ENCODE measurements at places on chromosomes 3 and 15. TPM values are rescaled to one million over a fixed set of nuclear protein-coding genes. Genes with fewer than 3 reads are reported as not detected.

TMEM207 gene
- not detected for total RNA-seq

MAGEL2 gene
- total RNA-seq, result not detected

C3orf20 gene
- not detected for total RNA-seq

GATM gene
- 0.20 TPM for total RNA-seq

EPHA3 gene
- total RNA-seq, result 0.04 TPM

FAM3D gene
- total RNA-seq, result not detected

GRCh38 chr3:30855400-30856292 is 38.8 kb downstream of the GADL1 start:
- DNase-seq, result peak; percentile 25

DNA sequence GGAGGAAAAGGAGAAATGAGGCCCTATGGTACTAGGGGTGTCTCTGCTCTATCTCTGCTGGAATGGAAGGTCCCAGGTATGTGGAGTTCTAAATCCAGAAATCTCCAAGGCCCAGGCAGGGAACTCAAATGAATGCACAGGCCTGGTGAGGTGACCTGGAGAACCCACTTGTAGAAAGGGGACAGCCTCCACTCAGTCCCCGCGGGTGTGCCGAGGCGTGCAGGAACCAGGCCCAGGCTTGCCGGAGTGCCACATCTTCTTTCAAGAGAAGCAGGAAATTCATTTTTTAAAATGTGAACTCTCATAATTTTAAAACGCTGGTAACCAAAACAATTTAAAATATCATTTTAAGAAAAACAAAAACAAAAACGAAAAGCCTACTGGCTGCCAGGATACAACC is 32.2 kb upstream of the ADCY5 start:
- no peak for DNase-seq

GRCh38 chr15:25783607-25784540 is 79.3 kb downstream of the ATP10A start:
- DNase-seq, result no peak

DNA sequence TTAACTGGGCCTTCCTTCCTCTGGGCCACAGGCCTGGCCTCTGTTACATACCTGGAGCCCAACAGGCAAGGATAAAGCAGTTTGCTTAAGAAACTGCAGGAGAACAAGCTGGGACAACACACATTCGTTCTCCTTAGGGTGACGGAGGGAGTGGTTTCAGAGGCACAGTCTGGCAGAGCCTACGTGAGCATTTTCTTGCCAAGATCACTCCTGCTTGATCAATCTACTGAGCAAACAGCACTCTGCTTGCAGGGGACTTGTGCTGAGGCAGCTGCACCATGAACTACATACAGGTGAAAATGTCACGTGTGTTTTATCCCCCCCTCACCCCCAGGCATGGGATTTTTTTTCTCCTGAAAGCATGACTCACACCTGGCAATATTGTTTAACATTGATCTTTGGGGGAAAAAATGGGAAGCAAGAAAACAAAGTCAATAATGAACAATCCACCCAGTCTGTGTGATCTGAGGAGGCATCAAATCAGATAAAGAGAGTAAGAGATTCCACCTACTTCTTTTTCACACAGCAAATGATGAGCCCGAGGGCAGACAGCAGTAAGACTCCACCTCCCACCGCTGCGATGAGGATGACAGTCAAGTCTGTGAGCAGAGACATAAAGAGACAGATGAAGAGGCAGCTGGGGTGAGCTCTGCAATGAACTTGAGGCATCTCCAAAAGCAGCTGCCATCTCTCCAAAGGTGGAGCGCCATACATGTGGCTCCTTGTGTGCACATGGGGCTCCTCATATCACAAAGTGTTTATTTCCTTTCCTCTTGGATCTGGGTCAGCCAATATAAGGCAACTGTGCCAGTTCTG is 57.4 kb downstream of the CDCP1 start:
- peak; percentile 76 for DNase-seq

GRCh38 chr3:32292085-32292796 is 53.8 kb downstream of the CMTM8 start:
- no peak for DNase-seq

GRCh38 chr3:13498354-13499060 is 18.4 kb downstream of the HDAC11 start:
- no peak for DNase-seq

- no peak for DNase-seq
Observed at GRCh38 chr15:72872066-72872845, 88.7 kb upstream of the ADPGK start.

DNA sequence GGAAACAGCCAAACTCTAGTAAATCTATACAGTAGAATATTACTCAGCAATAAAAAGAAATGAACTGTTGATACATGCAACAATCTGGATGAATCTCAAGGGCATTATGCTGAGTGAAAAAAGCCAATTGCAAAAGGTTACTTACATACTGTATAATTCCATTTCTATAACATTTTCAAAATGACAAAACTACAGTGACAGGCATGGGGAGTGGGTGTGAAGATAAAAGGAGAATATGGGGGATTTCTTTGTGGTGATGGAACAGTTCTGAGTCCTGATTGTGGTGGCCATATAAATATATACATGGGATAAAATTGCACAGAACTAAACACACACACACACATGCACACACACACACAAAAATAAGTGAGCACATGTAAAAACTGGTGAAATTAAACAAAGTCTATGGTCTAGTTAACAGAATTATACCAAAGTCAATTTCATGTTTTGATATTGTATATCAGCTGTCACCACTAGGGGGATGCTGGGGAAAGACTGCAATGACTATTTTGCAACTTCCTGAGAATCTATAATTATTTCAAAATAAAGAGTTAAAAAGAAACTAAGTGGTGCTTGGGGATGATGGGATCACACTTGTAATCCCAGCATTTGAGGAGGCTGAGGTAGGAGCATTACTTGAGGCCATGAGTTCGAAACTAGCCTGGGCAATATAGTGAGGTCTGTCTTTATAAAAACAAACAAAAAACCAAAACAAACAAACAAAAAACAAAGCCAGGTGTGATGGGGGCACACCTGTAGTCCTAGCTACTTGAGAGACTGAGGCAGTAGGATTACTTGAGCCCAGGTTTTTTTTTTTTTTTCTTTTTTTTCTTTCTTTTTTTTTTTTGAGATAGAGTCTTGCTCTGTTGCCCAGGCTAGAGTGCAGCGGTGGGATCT is 66.0 kb downstream of the SPTSSB start:
- DNase-seq, result no peak

GRCh38 chr3:43489930-43490329 is 131.9 kb downstream of the ANO10 start:
- no peak for DNase-seq

- peak; percentile 98 for DNase-seq
Observed at GRCh38 chr3:99128725-99129505, 227.4 kb upstream of the DCBLD2 start.

GRCh38 chr15:25777037-25777436 is 86.1 kb downstream of the ATP10A start:
- DNase-seq, result no peak

DNA sequence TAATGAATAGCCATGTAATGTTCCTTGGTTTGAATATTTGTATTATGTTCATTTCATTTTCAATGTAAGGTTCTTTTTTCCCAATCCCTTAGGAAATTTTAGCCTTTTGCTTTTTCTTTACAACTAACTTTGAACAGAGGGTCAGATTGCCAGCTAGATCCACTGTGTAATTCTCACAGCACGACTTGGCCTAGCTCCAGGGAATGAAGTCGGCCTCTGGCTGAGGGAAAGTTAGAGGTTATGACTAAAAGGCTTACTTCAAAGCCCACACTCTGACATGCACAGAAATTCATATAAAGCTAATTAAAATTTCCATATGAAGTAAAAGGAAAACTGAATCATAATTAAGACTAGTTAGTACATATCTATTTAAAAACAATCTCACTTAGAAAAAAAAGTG is 38.7 kb downstream of the ROBO1 start:
- no peak for DNase-seq

GRCh38 chr3:4809922-4810321 is 169.3 kb upstream of the BHLHE40 start:
- no peak for DNase-seq

GRCh38 chr3:14508966-14509795 is 31.0 kb downstream of the GRIP2 start:
- no peak for DNase-seq
